Activated CD4-positive, alpha-beta T cell treated with anti-CD3 and anti-CD28 coated beads for 48 hours (primary cell): ENCODE measurements at places on chromosomes 7 and 10.

DNA sequence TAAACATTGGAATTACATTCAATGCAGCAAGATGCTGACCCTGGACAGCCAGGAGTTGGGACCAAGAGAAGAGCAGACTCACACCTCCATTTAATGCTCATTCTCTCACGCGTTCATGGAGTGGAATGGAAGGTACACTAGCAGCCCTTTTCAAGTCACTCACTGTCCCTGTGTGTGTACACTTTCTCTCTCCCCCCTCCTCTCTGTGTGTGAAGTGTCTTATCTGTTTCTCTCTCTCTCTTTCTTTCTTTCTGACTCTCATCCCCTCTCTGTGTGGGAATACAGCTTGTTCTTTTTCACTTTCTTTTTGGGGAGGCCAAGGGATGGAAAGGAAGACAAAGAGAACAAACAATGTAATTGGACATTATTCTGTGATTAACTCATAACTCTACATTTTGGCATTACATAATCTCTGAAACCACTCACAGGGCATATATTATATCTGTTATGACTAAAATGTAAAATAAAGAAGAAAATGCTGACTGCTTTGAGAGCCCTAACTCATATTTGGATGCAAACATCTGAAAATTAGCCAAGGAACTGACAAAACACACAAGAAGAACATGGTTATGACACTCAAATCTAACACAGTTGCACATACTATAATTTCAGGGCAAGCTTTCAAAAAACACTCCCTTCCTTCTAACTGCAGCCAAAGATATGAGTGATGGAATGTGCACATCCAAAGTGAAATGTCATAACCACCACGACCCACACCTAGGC is 188.8 kb downstream of the PARD3 start:
- DNase-seq, result no peak

GRCh38 chr7:3267966-3268690 is 32.9 kb upstream of the SDK1 start:
- no peak for DNase-seq

DNA sequence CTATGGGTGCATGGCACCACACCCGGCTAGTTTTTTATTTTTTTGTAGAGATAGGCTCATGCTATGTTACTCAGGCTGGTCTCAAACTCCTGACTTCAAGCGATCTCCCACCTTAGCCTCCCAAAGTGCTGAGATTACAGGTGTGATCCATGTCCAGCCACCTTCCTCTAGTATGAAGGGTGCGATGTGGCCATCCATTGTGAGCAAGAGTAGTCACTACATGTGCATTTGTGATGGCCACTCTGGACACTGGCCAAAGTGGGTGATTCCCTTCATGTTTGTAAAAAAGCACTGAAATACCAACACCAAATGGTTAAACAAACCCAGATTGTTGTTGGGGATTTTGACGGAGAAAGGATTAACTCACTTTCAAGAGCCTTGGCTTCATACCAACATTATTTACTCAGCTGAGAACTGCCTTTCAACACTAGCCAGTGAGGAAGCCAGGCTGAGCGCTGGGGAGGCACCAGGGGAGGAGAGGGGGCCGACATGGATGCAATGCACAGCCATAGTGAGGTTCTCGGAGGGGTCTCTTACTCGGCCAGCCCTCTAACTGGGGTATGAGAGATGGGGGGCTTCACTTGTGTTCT is 198.1 kb upstream of the LYZL2 start:
- no peak for DNase-seq

DNA sequence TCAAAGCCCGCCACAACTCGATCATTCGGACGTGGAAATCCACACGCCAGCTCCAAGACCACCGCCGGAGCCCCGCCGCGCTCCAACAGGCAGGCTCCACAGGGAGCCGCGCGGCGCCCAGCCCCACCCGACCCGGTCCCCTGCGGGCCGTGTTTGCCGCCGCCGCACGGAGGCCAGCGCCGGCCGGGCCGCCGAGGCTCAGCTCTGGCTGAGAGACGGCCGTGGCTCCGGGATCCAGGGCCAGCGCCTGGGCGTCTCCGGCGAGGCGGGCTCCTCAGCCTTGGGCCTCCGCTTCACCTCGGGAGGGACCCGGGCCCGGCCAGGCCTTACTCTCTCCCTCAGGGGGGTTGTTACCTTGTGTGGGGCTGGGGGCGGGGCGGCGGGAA is 333 bp downstream of the SMNDC1 start:
- no peak for DNase-seq

DNA sequence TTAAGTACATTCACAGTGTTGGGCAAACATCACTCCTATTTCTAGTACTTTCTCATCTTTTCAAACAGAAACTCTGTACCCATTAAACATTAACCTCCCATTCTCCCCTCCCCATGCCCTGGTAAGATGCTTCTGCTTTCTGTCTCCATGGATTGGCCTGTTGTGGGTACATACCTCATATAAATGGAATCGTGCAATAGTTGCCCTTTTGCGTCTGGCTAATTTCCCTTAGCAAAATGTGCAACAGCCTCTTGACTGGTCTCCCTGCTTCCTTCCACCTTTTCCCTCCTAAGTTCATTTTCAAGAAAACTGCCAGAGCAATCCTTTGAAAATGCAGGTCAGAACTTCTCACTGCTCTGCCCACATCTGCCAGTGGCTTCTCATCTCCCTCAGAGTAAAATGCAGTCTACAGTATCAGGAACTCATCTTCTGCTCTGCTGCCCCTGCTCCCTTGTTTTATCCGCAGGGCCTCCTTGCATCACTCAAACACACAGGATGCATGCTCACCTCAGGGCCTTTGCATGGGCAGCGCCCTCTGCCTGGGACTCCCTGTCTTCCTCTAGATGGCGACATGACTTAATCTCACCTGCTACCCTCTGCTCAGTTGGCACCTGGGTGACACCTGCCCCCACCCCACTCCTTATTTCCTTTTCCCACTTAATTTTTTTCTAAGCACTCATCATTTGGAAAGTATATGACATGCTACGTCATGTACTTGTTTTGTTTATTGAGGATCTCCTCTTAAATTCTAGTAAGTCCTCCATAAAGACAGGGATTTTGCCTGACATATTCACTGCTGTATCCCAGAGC is 44.3 kb upstream of the ECHDC3 start:
- peak; percentile 40 for DNase-seq

DNA sequence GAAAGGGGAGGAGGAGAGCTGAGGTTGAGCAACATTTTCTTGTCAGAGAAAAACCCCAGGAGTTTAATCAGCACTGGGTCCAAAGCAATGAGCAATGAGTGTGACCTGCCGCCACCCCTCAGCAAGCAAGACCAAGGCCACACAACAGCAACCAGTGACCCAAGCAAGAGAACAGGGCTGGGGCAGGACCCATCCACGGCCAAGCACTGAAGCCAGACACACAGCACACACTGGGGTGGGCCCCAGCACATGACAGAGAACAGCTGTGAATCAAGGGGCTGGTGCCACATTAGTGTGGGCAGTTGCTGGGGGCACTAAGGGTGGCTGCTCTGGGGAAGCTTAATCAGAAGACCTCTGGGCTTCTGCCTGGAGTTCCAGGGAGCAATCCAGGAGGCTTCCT is 16.2 kb downstream of the TMEM72 start:
- DNase-seq, result no peak

- DNase-seq, result no peak
Measured at GRCh38 chr10:59891349-59891748, 15.0 kb downstream of the CCDC6 start.

DNA sequence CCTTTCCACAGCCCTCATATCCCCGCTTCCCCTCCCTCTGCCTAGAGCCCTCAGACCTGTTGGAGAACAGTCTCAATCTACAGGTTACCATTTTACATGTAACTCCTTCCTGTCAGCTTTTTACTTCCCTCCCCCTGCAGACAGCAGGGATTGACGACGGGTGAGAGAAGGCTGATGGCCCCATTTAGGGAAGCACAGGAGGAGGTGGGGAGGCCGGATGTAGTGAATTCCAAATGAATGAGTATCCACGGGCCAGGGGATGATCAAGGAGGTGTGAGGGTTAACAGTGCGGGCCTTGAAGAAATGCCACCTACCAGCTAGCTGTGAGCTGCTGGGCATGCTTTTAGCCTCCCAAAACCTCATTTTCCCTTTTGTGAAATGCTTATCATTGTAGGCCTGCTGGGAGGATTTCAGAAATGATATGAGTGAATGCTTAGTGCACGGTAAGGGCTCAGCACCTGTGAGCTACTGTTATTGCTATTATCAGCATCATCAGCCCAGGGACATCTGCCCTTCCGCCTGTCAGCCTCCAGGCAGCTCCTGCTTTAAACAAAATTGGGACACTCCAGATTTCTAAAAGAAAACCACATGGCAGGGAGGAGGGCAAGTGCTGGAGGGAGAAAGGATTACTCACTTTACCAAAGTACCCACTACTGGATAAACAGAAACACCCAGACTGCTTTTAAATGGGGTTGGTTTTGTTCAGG is 6.5 kb upstream of the NANOS1 start:
- no peak for DNase-seq

- DNase-seq, result no peak
Measured at GRCh38 chr7:147912946-147913638, 677.5 kb upstream of the C7orf33 start.

DNA sequence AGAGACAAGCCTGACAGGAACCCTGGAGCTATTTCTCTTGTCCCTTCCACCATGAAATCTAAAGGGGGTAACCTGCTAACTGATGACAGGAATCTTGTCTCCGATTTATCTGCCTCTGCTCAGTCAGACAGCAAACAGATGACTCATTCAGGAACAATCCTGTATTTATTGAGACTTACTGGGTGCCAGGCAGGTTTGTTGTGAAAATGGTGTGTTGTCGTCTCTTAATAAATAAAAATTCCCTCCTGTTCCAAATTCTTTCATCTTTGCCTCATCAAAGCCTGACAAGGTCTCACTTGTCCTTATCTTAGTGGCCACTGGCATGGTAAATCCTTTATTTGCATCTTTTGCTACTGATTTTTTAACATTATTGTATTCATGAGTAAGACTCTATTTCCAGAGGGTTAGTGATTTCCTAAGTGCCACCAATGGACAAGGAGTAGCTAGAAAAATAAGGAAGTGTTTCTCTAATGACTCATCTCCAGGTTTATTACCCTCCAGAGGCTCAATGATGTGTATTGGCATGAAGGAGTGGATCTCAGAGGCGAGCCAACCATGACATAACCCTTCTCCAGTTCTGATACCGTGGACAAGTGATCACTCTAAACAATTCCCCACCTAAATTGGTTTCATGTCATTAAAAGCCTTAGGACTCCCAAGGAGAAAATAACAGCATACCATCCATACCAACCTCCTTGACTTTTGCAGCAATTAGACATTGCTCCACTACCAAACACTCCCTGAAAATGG is 724.0 kb downstream of the GRID1 start:
- no peak for DNase-seq

GRCh38 chr7:111229916-111230315 is 139.0 kb downstream of the LRRN3 start:
- no peak for DNase-seq

DNA sequence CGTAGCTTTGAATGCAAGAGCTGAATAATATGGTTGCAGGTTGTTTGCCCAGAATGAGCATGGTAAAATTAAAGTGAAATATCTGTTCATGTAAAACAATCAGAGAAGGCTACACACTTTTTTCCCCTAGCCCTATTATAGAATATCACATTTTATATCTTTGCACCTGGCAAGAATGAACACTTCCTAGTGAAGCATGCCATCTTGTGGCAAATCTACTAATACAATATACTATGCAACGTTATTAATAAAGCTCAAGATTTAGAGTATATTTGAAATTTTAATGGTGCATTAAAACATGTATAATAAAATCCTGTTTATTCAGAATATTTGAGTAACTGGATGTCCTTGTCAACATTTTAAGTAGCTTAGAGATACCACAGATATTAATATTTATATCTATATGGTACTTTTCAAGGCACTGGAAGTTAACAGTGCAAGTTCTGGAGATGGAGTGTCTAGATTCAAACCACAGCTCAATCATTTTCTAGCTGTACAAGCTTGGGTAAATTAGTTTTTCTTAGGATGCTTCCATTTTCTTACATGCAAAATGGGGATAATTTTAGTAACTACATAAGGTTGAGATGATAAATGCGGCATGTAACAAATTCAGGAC is 643.1 kb upstream of the SEMA3D start:
- no peak for DNase-seq

DNA sequence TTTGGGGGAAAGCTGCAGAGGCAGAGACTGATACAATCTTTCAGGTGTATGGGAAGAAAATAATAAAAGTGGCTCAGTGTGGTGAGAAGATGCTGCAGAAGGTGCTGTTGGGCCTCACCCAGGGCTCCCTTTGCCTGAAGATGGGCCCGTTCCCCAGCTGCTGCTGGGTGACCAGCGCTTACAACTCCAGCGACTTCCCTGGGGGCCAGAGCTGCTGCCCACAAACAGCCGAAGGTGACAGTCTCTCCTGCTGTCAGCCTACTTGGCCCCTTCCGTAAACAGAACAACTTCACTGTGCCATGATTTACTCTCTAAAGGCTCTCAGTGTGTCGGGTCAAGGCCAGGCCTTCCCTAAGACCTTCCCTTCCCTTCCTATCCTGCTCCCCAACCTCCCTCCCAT is 93.6 kb upstream of the PCBD1 start:
- DNase-seq, result no peak

- DNase-seq, result no peak
Measured at GRCh38 chr10:3452683-3453361, 280.2 kb upstream of the PITRM1 start.

- no peak for DNase-seq
Measured at GRCh38 chr10:73117976-73118743, 7.9 kb downstream of the NUDT13 start.

- DNase-seq, result no peak
Measured at GRCh38 chr7:4444106-4444505, 238.0 kb upstream of the FOXK1 start.

DNA sequence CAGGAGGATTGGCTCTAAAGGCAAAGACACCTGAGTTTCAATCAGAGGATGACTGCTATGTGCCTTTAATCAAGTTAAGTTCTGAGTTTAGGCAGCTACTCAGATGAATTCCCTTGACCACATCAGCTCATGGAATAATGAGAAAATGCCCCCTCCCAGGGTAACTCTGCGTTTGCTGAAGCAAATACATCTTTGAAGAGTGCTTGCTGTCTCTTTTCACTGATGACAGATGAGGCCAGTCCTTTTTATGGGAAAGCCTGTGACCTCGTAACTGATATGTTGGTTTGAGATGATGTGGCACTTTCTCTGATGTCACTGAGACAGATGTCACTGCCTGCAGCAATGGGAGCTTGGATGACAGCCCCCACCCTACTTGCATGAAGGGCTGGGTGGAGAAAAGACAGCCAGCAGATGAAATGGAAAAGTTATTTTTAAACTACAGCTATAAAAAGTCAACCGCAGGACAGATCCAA is 43.7 kb upstream of the DGKI start:
- DNase-seq, result peak; percentile 12

DNA sequence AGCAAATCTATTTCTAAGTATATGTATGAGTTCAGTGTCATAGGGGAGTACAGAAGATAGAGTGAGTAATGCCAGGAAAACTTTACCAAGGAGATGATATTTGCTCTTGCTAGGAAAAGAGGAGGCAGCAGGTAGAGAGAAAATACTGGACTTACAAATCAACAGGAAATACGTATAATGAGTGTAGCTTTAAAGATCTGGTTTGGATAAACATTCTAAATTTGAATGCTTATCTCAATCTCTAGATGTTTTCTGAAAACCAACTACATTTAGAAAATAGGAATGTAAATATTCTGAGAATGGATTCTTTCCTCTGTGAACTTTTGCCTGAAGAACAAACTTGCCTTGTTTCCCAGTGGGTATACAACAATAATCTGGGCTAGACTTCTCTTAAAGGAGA is 46.9 kb upstream of the GNAI1 start:
- DNase-seq, result no peak

- DNase-seq, result no peak
Measured at GRCh38 chr10:103921248-103921647, 3.3 kb upstream of the STN1 start.

- no peak for DNase-seq
Measured at GRCh38 chr10:86194684-86195083, 171.9 kb downstream of the GRID1 start.
